ENCODE measurements at places on chromosomes 1 and 21.

DNA sequence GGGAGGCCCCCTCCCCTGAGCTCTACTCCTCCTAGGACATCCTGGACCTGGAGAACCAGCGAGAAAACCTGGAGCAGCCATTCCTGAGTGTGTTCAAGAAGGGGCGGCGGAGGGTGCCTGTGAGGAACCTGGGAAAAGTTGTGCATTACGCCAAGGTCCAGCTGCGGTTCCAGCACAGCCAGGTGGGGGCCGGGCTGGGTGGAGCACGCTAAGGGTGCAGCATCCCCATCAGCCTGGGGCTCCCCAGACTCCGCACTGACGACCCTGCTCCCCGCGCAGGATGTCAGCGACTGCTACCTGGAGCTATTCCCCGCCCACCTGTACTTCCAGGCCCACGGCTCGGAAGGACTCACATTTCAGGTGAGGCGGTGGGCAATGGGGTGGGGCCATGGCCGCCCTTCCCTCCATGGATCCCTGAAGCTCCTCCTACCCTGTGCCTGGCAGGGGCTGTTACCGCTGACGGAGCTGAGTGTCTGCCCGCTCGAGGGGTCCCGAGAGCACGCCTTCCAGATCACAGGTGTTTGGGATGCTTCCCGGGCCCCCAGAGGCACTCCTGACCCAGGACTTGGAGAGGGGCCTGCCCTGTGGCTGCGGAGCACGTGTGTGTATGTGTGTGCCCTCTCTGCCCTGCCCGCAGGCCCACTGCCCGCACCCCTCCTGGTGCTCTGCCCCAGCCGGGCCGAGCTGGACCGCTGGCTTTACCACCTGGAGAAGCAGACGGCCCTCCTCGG, 4.1 kb downstream of the PLEKHN1 start:
- no peak for DNase-seq

DNA sequence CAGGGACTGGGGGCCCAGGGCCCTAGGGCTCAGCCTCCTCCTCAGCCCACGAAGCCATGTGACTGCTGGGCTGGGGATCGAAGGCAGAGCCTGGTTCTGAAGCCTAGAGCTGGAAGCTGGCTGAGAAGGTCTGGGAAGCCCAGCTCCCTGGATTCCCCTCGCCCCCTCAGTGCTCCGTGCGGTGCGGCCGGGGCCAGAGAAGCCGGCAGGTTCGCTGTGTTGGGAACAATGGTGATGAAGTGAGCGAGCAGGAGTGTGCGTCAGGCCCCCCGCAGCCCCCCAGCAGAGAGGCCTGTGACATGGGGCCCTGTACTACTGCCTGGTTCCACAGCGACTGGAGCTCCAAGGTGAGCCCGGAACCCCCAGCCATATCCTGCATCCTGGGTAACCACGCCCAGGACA, 9.1 kb downstream of the ADAMTSL4 start:
- no peak for DNase-seq

DNA sequence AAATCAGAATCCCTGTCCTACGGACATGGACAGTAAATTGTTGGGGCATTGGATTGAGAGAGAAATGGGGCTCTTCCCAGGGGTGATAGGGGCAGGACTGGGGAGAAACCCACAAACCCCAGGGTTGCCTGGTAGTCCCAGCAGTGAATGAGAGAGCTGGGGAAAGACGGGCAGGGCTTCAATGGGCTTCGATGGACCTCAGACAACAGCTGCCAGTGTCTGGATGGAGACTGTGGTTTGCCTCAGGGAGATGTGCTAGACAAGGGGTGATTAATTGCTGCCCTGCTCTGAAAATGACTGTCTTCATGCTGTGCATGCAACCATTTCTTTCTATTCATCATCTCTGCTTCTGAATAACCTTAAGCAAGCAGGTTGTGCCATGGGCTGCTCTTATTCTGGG, 7.4 kb downstream of the GPR25 start:
- DNase-seq, result peak; percentile 25

DNA sequence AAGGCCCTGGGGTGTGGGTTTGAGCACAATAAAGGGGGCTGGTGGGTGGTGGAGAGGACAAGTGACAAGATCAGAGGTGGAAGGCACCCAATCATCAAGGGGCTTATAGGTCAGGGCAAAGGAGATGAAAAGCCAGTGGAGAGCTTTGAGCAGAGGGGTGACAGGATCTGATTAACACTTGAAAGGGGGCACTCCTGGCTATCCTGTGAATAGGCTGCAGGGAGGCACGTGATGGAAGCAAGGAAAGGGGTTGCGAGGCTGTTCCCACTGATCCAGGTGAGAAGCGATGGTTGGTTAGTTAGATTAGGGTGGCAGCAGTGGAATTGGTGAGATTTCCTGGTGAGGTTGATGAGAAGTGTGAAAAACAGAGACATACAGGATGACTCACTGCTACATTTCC, 80.6 kb downstream of the WLS start:
- DNase-seq, result no peak
